ENCODE measurements at places on chromosomes 6 and 20.

- DNase-seq: no peak
Measured at GRCh38 chr6:96942676-96943075, 18.1 kb downstream of the KLHL32 start.

GRCh38 chr20:51966296-51966971 is 164.1 kb upstream of the SALL4 start:
- no peak for DNase-seq

GRCh38 chr6:97109444-97109843 is 173.6 kb downstream of the MMS22L start:
- no peak for DNase-seq

GRCh38 chr6:72350296-72350881 is 271.5 kb upstream of the KCNQ5 start:
- DNase-seq: no peak

DNA sequence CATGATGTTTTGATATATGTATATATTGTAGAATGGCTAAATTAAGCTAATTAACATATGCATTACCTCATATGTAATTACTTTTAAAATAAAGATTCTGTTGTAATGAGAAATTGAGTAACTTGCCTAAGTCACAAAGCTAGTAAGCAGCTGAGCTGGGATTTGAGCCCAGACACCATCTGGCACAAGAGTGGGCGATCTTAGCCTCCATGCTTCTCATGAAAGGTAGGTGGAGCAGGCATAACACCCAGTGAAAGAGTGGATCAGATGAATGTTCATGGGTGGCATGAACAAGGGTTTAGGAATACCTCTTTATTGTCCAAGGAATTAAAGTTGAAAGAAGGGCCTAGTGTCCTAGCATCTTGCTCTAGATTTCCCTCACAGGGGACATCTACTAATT is 365.4 kb downstream of the TFAP2B start:
- DNase-seq: no peak

DNA sequence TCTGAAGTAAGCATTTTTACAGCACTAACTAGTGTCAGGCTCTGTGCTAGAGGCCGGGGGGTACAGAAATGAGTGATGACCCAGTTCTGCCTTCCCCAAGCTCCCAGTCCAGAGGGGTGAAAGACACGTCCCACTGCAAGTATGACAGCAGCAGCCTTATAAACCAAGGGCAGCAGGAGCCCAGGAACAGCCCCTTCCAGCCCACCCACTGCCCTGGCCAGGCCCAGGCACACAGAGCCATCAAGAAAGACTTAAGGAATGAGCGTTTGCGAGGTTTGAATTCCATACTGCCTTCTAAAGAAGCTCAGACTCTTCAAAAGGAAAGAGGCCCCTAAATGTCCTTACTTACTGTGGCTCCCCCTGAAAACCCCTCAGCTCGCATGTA is 10.0 kb downstream of the TRERF1 start:
- no peak for DNase-seq

- no peak for DNase-seq
Measured at GRCh38 chr20:45303586-45304463, 2.8 kb upstream of the RBPJL start.

GRCh38 chr6:44431118-44431725 is 43.7 kb downstream of the CDC5L start:
- no peak for DNase-seq

DNA sequence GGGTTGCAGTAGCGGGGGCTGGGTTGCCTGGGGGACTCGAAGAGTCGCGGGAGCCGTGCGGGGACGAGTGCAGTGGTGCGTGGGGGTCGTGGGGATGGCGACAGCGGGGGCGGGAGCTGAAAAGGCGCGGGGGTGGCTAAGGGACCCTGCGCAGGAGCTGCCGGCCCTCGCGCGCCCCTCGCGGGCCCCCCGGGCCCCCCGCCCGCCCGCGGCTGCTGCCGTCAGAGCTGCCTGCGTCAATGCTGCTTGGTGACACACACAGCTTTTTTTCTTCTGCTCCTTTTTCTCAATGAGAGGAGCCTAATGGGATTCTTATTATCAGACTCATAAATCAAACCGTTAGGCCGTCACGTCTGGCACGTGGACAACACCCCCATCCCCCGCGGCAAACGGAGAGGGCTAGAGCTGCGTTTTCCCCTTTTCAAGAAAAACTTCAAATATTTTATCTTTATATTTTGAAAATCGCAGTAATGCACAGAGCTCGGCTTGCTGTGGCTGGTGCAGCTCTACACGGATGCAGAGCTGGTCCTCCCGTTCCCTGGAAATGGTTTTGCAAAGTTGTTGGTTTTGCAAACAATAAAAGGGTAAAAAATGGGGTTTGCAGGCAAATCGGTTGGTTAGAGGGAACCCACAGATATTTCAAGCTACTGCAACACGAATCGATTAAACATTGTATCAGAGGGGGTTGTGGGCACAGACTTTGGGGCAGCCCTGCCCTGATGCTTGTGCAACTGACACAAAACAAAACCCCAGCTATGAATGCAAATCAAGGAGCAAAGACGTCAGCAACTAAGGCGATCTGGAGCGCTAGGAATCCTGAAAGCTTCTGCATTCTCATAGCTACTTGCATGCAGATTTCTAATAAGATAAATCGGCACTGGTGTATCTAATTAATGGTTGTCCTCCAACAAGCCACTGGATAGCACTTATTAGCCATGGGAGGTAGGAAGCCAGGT is 161.4 kb downstream of the TBXT start:
- peak; percentile 86 for DNase-seq

DNA sequence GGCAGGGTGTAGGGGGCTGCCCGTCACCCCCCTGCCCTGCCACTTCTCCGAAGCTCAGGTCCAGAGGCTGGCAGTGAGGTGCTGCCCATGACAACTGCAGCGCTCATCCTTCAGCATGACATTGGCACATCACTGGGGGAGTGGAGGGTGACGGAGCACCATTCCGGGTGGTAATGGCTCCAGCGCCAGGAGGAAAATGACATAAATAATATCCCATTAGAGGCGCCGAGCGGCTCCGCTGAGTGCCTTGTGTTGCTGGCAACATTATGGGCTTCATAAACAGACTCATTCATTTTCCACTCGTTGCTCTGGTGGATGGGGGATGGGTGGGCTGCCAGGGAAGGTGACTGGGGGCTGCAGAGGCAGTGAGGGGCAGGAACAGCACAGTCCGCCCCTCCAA is 56.9 kb upstream of the CTNNBL1 start:
- no peak for DNase-seq

DNA sequence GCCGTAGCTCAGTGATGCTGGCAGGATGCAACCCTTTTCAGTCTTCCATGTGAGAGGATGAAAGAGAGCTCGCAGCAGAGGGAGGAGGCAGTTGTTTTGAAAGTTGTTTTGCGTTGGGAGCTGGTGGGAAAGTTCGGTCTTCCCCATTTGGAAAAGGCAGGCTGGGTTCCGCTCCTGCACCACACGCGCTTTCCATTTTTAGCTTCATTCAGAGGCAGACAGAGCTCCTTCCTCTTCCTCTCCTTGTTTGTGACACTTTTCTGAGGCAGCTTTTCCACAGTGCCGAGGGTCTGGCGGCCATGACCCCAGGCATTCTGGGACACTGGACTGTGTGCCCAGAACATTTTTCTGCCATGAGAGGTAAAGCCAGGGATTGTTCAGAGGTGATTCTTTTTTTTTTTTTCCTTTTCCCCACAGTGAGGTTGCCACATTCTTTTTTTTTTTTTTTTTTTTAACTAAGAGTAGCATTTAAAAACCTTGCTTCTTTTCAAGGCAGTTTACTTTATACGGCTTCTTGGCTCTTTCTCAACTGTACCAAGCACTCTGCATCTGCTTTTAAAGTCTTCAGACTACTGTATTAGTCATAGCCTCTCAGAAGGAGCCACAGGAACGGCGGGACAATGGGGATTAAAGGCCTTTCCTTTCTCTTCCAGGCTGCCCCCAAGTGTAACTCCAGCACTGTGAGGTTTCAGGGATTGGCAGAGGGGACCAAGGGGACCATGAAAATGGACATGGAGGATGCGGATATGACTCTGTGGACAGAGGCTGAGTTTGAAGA is 1.6 kb downstream of the PRDM1 start:
- DNase-seq: no peak

GRCh38 chr6:138107078-138107751 is at the start of gene PERP:
PERP (minus strand) TSS chr6:138107419; CDS start chr6:138107340, 79 bp downstream.
- DNase-seq: no peak

GRCh38 chr6:156461647-156462046 is 315.5 kb upstream of the ARID1B start:
- no peak for DNase-seq

GRCh38 chr6:108608453-108609275 is 47.9 kb downstream of the FOXO3 start:
- DNase-seq: no peak

DNA sequence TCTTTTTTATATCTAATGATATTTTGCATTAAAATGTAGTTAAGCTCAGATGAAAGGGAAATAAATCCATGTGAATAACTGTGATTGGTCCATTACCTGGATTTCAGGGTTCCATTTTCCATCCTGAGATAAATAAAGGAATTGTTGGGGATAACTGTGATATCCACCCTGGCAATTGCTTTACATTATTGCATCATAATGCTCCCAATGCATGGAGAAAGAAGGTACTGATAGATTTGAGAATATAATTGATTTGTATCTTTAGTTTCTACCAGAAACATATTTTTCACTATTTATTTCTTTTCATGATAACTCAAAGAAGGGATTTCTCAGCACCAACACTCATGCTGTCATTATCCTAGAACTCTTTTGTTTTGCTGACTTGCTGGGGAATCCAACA is 102.0 kb upstream of the KCNQ5 start:
- no peak for DNase-seq

GRCh38 chr20:58537831-58538230 is 22.6 kb upstream of the APCDD1L start:
- no peak for DNase-seq

DNA sequence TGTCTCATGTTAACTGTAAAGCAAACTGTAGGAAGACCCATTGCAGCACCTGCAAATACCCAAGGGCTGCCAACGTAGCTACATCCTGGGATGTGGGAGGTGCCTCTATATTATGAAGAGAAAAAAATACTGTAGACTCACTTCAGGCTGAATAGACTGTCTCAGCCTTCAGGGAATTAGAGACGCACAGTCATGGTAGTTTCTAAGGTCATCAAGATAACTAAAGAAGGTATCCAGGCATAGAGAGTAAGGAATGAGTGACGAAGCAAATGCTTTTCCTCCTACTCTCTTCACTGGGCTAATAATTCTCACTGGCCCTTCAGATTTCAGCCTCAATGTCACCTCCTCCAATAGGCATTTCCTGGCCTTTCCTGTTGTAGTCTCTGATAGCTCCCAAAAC is 121.6 kb upstream of the ECI2 start:
- no peak for DNase-seq

GRCh38 chr6:34671367-34671766 is 25.2 kb downstream of the ILRUN start:
- DNase-seq: no peak

- no peak for DNase-seq
Measured at GRCh38 chr6:1912731-1913130, 303.0 kb downstream of the FOXC1 start.

DNA sequence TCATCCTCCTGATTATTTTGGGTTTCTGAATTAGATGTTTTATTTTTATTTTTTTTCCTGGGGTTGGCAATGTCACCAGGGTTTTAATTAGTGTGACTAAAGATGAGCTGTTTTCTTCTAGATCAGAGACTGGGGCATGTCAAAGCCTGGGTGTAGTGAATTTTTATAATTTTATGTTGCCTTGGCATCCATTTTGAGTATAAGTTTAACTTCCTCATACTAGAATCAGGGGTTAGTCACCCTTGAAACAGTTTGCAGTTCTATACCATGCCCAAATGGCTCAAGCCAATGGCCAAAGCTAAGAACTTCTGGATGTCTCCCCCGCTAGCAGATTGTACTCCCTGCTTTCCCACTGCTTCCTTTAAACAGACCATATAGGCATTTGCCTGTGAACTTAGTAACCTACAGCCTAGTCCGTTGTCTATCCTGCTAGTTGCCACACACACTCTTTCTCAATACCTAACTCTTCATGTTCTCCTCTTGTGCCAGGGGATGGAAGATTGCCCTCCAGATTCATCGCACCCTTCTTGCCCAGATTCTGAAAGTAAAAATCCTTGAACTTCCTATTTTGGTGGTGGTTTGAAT is 54.5 kb downstream of the KIAA0408 start:
- no peak for DNase-seq

GRCh38 chr6:170172825-170173256 is 118.0 kb downstream of the DLL1 start:
- peak; percentile 41 for DNase-seq

- DNase-seq: no peak
Measured at GRCh38 chr6:39865011-39865888, 69.0 kb downstream of the MOCS1 start.

DNA sequence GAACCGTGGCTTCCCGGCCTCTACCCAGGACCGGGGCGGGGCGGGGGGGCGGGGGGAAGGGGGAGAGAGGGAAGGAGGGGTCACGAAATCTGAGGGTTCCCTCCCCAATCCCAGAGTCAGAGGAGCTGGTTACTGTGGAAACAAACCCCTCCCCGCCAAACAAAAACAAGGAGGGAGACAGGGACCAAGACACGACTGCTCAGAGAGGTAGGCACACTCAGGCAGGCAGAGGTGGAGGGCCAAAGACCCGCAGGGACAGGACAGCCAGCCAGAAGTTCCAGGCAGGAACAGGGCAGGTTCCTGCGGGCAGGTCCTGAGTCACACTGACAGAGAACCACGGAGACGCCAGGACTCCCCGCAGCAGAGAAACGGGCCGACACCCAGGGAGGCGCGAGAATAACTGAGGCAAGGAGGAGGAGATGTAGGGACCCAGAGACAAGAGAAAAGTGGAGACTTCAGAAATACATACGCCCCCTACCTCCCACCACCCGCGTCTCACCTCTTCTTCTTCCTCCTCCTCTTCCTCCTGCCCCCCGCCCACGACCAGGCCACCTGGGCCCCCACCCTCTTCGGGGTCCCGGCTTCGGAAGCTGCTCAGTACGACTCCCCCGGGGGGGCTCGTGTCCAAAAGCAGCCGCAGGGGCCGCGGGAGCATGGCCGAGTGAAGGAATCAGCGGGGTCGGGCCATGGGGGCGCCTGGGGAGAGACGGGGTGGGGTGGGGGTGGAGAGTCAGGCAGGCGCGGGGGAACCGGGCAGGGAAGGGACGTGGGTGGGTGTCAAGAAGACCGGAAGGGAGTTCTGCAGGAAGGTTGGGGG is 578 bp downstream of the RGL2 start:
- peak; percentile 86 for DNase-seq

DNA sequence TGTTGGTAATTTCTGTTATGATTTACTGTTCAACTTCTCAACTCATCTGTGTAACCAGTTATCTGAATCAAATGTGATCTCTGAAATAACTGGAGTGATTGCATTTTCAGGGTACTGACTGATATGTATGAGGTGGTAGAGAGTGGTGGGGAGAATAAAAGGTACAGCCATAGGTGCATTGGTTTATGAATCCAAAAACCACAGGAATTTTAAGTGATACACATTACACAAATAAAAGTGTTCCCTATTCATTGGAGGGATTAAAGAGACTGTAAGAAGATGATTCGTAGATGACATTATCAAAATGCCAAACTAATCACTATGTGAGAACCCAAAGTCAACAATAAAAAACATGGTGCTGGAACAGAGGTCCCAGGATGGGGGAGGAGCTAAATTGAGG is 158.7 kb upstream of the RSPO3 start:
- DNase-seq: no peak

Data from left forelimb (tissue), 1 donor.